Kasumi-1 (cell line): ENCODE measurements at places on chromosomes 3 and 15.

- DNase-seq: no peak
Observed at GRCh38 chr15:70741677-70742293, 21.6 kb downstream of the UACA start.

DNA sequence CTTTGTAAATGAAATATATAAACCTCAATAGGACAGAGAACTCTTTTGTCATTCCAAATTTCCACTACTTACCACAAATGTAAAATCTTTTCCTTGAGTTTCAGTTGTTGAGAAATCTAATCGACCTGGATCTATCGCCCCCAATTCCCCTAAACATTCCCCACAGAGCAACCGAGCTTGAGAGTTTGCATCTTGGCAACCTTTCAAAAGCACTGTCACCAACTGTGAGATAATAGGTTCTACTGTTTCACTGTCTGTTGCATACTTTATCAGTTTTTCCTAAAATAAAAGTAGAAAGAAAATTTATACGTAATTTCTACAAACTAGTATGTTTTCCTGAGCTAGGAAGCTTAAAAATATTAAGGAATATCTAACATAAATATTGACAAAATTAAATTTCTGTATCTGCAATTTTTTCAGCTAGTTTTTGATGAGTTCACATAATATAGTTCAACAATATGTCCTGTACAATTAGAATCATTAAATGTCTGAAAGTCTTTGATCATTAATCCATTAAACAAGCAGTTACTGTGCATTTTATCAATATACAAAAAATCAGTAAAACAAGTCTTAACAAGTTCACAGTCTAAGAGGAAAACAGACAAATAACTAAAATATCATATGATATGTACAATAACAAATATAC lies 54.5 kb downstream of the ATR start:
- DNase-seq: no peak

DNA sequence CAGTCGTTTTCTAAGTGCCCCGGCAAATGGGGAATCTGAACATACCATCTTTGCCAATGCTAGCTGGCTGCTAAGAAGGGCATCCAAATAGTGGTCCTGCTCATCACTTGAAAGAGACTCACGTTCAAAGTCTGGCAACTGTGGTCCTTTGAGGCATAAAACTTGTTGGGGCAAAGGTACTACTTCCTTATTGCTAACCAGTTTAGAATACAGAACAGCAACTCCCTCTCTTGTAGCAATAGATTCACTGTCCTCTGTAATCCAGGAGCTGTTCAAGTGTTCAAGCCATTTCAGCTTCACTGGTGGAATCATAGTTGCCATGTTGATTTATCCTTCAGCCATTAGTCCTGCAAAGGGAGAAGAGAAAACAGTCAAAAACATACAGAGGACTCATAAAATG lies 58.4 kb downstream of the HERC1 start:
- DNase-seq: no peak

- DNase-seq: peak; percentile 12
Observed at GRCh38 chr3:15794303-15794771, 3.4 kb downstream of the ANKRD28 start.

DNA sequence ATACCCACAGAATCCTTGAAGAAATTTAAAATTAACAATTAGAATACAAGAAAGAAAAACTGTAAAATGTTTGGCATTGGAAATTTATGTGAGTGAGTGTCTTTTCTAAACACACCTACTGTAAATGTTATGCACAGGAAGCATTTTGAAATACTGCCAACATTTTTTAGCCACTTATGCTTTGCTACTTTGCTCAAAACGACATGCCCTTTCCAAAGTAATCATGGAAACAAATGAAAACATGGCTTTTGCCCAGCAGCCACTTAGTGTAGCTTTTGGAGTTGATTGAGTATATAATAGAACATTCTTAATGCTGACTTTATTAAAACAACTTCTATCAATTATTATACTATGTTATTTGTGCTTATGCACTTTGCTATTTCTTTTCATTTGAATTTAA lies 823.0 kb downstream of the CADM2 start:
- DNase-seq: no peak

DNA sequence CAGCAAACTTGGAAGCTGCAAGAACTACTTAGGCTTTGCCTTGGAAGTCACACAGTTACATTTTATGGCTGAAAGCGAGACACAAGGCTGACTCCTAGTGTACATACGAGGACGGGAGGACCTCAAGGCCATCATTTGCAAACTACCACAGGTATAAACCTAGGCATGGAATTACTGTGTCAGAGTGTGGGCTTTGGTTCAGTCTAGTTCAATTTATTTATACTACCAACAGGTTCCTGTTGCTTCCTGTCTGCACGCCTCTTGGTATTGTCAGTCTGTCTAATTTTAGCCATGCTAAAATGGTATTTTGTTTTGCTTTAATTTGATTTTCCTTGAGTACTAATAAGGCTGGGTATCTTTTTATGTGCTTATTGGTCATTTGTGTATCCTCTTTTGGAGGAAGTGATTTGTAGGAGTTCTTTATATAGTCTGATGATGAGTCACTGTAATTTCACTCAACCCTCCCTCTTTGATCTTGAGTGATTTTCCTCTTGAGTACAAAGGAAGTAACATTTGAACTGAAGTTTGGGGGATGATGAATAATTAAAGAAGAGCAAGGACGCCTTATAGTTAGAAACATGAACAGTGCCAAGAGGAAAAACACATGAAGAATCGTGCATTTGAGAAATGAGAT lies 8.2 kb downstream of the ANKRD34C start:
- DNase-seq: no peak

DNA sequence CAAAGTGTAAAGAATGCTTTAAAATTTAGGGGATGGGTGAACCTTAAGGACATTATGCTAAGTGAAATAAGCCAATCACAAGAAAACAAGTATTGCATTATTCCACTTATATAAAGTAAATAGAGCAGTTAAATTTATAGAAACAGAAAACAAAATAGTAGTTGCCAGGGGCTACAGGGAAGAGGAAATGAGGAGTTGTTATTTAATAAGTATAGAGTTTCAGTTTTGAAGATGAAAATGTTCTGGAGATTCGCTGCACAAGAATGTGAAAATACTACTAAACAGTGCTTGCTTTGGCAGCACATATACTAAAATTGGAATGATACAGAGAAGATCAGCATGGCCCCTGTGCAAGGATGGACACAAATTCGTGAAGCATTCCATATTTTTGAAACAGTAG lies 32.0 kb downstream of the DNAH12 start:
- DNase-seq: no peak

GRCh38 chr15:63474810-63475316 lies 29.5 kb upstream of the USP3 start:
- DNase-seq: no peak

- DNase-seq: peak; percentile 23
Observed at GRCh38 chr15:59501597-59501996, 63.6 kb downstream of the FAM81A start.

- no peak for DNase-seq
Observed at GRCh38 chr3:10380906-10381305, 60.0 kb upstream of the SEC13 start.

GRCh38 chr15:71323584-71323983 lies 208.3 kb downstream of the THSD4 start:
- DNase-seq: no peak

DNA sequence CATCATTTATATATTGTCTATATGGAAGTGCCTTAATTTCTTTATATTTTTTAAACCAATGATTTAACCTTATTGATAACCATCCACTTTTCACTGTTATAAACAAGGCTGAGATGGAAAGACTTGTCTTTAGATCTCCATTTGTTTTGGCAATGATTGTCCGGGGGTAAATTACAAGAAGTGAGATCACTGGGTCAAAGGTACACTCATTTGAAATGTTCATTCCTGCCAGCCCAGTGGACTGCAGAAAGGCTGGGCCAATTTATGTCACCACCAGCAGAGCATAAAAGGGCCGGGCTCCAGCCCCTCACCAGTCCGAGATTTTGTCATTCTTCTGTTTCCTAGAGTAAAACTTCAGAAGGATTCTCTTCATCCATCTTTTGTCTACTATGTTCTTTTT lies 93.6 kb upstream of the NEO1 start:
- no peak for DNase-seq

- no peak for DNase-seq
Observed at GRCh38 chr15:30905821-30906220, 2.1 kb downstream of the FAN1 start.

- no peak for DNase-seq
Observed at GRCh38 chr3:151901644-151902285, 28.3 kb downstream of the SUCNR1 start.

- DNase-seq: no peak
Observed at GRCh38 chr15:81002009-81002330, 1.2 kb downstream of the TLNRD1 start.

DNA sequence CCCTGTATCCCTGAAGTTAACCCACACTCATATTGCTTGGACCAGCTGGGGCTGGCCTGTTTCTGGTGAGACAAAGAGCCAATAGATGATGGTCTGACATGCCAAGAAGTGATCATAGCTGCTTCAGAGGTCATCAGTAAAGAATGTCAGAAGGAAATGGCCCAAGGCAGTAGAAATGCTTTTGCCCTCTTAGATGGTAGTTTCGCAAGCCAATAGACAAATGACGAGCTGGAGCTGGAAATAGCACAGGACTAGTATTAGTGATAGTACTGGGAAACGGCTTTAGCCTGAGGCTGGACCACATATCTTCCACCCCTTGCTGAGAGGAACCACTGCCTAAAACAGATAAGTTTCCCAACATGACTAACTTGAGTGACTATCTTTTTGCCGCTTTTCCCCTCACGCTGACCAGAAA lies 176.1 kb upstream of the THBS1 start:
- DNase-seq: no peak

GRCh38 chr3:186790261-186790981 lies 7.0 kb downstream of the EIF4A2 start:
- DNase-seq: peak; percentile 72

DNA sequence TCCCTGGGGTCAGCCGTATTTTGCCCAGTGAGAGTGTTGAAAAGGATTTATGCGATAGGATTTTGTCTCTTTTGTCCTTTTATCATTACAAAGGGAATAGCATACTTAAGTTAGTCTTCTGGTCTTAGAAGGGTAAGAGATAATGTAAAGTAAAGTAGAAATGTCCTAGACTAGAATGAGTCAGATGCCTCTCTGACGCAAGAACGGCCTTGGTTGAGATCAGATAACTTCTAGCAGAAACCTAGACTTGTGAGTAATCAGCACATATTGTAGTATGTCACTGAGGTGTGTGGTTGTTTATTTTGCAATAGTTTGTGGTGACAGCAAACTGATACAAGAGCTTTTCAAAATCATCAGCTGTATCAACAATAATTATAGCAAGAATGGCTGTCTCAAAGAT lies 866.1 kb downstream of the NSUN3 start:
- DNase-seq: peak; percentile 8

- peak; percentile 42 for DNase-seq
Observed at GRCh38 chr3:184608209-184608608, 46.6 kb downstream of the EPHB3 start.

DNA sequence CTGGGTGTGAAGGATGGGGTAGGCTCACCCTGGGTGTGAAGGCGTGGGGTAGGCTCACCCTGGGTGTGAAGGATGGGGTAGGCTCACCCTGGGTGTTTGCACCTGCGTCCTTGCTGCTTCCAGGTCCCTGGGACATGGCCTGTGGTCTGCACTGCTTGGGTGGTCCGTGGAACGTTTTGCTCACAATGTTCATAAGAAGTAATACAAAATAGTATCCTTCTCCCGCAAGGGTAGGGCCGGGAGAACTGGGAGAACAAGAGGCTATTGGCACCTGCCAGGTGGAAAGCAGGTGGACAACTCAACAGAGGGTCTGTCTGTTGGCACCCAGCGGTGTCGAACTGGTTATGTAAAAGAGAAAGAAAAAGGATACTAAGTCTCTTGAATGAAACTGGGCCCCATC lies 17.0 kb upstream of the PCSK6 start:
- no peak for DNase-seq

GRCh38 chr3:61858054-61858453 lies 296.7 kb downstream of the PTPRG start:
- DNase-seq: peak; percentile 71

DNA sequence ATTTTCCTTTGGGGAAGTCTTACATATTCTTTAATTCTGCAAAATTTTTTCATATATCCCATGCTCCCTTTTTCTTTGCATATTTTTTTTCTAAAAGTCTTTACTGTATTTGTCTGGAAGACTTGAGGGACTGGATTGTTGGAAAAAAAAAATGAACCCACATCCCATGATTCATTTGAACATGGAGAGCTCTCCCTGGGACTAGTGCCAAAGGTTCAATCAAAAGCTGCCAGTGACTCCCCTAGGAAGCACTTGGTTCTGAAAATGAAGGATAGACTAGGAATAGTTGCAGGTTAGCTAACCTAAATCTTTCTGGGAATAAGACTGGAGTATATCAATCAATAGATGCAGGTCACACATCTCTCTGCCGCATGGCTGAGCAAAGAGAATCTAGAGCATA lies 16.4 kb upstream of the BNC1 start:
- no peak for DNase-seq

- no peak for DNase-seq
Observed at GRCh38 chr3:114899186-114899931, 247.7 kb downstream of the ZBTB20 start.

DNA sequence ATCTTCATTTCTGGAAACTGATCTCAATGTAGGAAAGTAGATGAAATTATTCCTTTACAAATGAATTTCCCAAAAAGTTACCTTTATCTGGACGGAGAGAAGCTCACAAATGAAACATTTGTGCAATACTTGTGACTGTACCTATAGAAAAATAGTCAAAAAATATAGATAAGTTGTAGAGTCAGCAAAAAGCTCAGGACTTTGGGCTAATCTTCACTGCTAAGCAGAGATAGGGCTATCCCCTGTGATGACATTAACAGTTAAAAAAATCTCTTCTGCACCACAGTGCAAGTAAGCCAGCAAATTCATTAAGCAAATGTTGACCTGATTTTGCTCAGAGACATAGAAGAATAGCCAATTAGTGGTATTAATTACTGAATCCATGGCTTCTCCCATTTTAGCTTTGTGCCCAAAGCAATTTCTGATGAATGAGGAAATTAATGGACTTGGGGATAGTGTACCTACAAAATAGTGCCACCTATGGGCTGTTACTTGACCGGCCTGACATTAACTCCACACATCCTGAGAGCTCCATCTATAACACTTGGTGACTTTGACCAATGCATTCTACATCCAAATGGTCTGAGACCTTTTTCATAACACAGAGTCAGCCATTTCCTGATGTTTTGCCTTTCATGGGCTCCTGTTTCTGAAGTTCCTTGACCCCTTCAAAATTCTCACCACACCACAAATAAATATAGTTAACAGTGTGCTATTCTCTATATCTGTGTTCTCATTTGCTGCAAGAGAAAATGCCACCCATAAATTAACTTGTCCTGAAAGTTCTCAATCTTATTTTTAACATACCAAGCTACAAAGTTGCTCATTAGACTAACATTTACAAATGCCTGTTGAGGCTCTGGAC lies 105.0 kb downstream of the SSR3 start:
- peak; percentile 64 for DNase-seq
